Spleen (tissue), 13 donors: ENCODE measurements at places on chromosomes 12 and 14. TPM values are rescaled to one million over a fixed set of nuclear protein-coding genes. Genes with fewer than 3 reads are reported as not detected.

GRCh38 chr14:100085462-100085861 lies 20.2 kb downstream of the EVL start:
- DNase-seq, result no peak

- no peak for DNase-seq
Observed at GRCh38 chr12:130203151-130203550, 40.9 kb downstream of the FZD10 start.

The RIMKLB gene
- total RNA-seq, result 37.0 TPM

The OAS1 gene
- total RNA-seq, result 56.7 TPM

- peak; percentile 49 for DNase-seq
Observed at GRCh38 chr12:130428116-130428515, 90.4 kb downstream of the PIWIL1 start.
